Mesothelial cell of epicardium (in vitro differentiated cells): ENCODE measurements at places on chromosomes 16 and 17. TPM values are rescaled to one million over a fixed set of nuclear protein-coding genes. Genes with fewer than 3 reads are reported as not detected.

GRCh38 chr17:50310455-50311111 lies 35.3 kb upstream of the XYLT2 start:
- DNase-seq: no peak

DNA sequence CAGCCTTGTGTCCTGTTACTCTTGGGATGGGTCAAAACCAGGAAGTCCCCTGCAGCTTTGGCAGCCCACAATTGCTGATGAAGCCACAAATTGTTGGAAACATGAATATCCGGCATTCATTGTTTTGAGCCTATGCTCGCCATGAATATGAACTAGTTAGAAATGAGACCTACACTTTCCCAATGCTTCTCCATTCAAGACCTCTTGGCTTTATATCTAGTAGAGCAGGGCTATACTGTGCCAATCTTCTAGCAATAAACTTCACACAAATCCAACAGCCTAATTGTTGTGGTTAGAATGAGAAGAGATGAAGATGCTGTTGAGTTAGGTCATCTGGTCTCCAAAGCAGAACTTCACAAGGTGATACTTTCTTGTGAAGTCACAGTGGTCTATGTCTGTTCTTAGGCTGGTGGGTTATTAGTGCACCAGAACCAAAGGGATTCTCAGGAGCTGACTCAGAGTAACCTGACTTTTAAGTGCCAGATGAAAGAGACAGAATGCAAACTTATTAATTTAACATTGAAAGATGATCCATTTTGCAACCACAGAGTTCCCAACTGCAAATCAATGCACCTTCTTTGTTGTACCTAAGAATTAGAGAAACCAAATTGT lies 13.7 kb upstream of the KRT23 start:
- no peak for DNase-seq

DNA sequence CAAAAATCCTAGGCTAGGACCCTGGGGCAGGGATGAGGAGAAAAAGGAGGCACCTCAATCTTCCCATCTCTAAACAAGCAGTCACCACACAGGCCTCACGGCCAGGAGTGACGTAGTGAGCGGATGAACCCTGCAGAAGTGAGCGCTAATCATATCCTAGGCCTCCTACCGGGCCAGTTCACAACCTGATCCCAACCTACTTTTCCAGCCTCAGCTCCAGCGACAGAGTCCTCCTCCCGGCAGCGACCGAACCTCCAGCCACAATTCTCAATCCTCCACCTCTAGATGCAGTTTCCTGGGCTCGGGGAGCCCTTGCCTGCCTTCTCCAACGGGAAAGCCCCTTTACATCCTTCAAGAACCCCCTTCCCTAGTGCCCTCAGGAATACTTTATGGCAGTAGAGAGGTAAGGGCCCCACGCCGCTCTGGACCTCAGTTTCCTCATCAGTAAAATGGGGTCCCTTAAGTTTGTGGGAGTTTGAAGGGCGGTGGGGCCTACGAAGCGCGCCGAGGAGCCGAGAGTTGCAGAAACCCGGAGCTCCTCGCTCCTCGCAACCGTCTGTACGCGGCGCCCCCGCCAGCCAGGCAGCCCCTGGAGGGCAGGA lies 1.4 kb downstream of the ZNF668 start:
- DNase-seq: no peak

GRCh38 chr16:60811657-60812056 lies 1224.6 kb downstream of the CDH8 start:
- DNase-seq: no peak

GRCh38 chr17:66813296-66813695 lies 21.6 kb upstream of the CACNG5 start:
- no peak for DNase-seq

- no peak for DNase-seq
These were observed at the start of gene CCL1 for GRCh38 chr17:34363183-34363661. CCL1 (minus strand) TSS chr17:34363233; CDS start chr17:34363161, 72 bp downstream.

- DNase-seq: no peak
These were observed 11.4 kb upstream of the MRPS23 start for GRCh38 chr17:57861000-57861789.

- DNase-seq: peak; percentile 32
These were observed 6.0 kb downstream of the TMEM106A start for GRCh38 chr17:43217614-43218087.

DNA sequence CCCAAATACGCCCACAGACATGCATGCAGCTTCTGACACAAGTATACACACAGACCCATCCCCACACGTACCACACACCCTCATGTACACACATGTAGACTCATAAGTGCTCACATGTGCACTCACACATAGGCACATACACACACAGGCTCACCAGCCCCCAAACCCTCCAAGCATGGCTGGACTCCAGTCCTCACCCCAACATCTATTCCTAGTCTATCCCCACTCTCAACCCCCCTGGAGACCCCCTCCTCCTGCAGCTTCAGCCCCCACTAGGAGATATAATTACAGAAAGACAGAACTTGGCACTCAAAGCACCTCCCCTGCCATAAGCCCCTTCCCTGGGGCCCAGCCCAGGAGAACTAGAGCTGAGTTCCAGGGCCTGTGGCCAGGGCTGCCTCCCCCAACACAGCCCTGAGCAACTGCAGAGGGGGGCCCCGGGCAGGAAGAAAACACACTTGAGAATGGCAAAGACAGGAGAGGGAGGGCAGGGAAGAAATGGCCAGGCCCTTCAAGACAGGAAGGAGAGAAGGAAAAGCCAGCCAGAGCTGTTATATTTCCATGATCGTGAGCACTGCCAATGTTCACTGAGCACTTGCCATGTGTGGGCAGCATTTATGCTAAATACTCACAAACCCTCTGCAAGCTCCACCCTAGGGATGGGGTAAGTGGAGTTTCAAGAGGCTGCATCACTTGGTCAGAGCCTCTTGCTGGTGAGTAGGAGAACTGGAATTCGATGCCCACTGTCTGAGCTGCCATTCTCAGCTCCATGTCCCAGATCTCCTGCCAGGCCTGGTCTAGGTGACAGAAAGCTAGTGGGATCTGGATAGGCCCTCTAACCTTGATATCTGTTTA lies 224.5 kb downstream of the ZNF423 start:
- DNase-seq: peak; percentile 9

GRCh38 chr17:74825952-74826719 lies 33.5 kb downstream of the GRIN2C start:
- no peak for DNase-seq

DNA sequence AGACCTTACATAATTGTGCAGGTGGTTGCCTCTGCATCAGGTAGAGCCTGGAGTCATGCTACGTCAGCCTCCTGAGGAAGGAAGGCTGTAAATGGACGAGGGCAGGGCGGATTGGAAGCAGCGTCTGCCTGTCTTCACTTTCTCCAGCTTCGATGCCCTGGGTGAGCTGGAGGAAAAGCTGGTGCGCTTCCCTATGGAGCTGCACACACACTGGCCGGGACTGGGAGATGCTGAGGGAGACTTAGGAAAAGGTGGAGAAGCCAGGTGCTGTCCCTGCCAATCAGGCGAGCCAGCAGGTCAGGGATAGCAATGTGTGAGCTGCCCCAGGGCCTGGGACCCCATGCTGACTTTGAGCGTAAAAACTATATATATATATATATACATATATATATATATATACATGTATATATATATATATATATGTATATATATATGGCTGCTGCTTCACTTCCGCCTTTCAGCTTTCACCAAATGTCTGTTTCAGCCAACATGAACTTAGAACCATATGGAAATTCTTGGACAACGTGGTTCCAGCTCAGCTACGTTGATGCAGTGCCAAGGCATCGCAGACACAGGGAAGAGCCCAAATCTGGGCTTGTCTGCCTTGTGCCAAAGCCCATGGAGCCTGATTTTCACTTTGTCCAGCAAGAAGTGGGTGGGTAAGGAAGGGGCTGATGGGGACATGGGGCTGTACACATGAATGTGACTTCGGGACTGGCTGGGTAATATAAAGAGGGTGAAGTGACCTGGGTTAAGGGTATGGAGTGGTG lies 71.5 kb upstream of the NKD1 start:
- DNase-seq: no peak

DNA sequence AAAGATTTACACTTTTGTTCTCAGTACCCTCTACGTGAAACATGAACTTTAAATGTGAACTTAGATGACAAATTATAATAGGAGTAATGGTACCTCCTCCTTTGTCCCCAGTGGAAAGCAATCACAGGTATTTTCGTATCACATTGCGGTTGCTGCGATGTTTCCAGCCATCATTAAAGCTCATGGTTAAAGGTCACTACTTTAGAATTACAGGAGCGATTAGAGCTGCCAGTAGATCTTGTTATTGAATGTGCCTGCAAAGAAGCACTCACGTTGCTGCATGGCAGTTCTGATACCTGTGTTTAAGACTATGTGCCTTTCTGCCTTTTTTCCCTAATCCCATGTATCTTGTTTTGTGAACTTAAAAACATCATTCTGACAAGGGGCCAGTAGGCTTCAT lies 301.0 kb downstream of the CPPED1 start:
- no peak for DNase-seq

DNA sequence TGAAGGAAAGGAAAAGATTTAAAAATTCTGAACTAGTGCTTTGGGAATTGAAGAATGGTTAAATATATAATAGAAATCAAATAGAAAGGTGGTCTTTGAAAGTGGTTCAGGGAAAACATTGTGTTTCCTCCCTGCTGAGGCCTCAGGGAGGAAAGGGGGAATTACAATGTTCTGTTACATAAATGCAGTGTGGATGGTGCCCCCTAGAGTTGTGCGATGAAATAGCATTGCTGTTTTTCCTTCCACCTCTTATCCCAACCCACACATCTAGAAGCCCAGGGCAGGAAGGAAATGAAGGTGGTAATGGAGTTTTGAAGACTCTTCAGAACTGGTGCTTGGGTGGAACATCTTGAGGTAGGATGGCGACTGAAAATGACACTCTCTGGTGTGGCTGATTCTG lies 6.4 kb upstream of the TOX3 start:
- no peak for DNase-seq

GRCh38 chr16:30482366-30482765 lies 9.8 kb downstream of the ITGAL start:
- DNase-seq: no peak

- no peak for DNase-seq
These were observed 30.4 kb downstream of the TRAF4 start for GRCh38 chr17:28774206-28774605.

- DNase-seq: no peak
These were observed 266.7 kb upstream of the FOXF1 start for GRCh38 chr16:86243571-86244154.

GRCh38 chr17:18944646-18945045 lies 7.3 kb upstream of the SLC5A10 start:
- DNase-seq: no peak

- no peak for DNase-seq
These were observed 38.9 kb upstream of the MED9 start for GRCh38 chr17:17437893-17438292.

GRCh38 chr17:62591333-62591732 lies 36.1 kb upstream of the MRC2 start:
- no peak for DNase-seq

GRCh38 chr16:2815299-2815771 lies 1.7 kb upstream of the PRSS21 start:
- no peak for DNase-seq

KIAA0753 gene
- total RNA-seq: 36.1 to 45.3 TPM (median 41.1 TPM) in 3 replicates

ANKFN1 gene
- 0.09 to 0.34 TPM (median 0.27 TPM) in 3 replicates for total RNA-seq

CCDC200 gene
- total RNA-seq: not detected in 3 replicates

RNF157 gene
- 6.8 to 8.0 TPM (median 7.8 TPM) in 3 replicates for total RNA-seq

MAP2K4 gene
- total RNA-seq: 57.5 to 58.7 TPM (median 57.9 TPM) in 3 replicates

LGALS9 gene
- total RNA-seq: 4.4 to 4.8 TPM (median 4.6 TPM) in 3 replicates

LITAF gene
- 60.8 to 71.0 TPM (median 62.0 TPM) in 3 replicates for total RNA-seq

TSR3 gene
- total RNA-seq: 42.1 to 43.7 TPM (median 42.7 TPM) in 3 replicates
